ENCODE measurements at places on chromosomes 4 and X. TPM values are rescaled to one million over a fixed set of nuclear protein-coding genes. Genes with fewer than 3 reads are reported as not detected.

The ASB11 gene
- total RNA-seq, result not detected

The AADAT gene
- 7.7 TPM for total RNA-seq

The TMEM31 gene
- not detected for total RNA-seq

The F11 gene
- not detected for total RNA-seq

The BST1 gene
- 15.0 TPM for total RNA-seq

The GUF1 gene
- total RNA-seq, result 9.2 TPM

The ETDA gene
- not detected for total RNA-seq

The EMCN gene
- not detected for total RNA-seq

The ARMCX1 gene
- total RNA-seq, result 0.57 TPM

The XAGE1A gene
- total RNA-seq, result 25.2 TPM

The PDCL2 gene
- not detected for total RNA-seq

The GAGE12E gene
- total RNA-seq, result not detected

The ADH4 gene
- total RNA-seq, result not detected

The GSX2 gene
- not detected for total RNA-seq

The NR3C2 gene
- 0.01 TPM for total RNA-seq

The SSX4 gene
- total RNA-seq, result not detected

The ARHGAP6 gene
- total RNA-seq, result 0.01 TPM

The LRRC66 gene
- total RNA-seq, result 0.18 TPM

The GSPT2 gene
- total RNA-seq, result 8.8 TPM

The TRPC3 gene
- 0.08 TPM for total RNA-seq

The TMPRSS11D gene
- total RNA-seq, result not detected

The CYLC1 gene
- not detected for total RNA-seq

The MAOA gene
- total RNA-seq, result 1.2 TPM

The PRSS12 gene
- 0.31 TPM for total RNA-seq

The GRID2 gene
- total RNA-seq, result not detected

The UGDH gene
- 157 TPM for total RNA-seq

The HSFX4 gene
- total RNA-seq, result not detected

The FGFR3 gene
- 2.7 TPM for total RNA-seq
